Activated CD4-positive, alpha-beta T cell treated with anti-CD3 and anti-CD28 coated beads, Interleukin-10, Interleukin-2, amounts not matched to agents 100 ng/mL and 50 ng/mL, durations not matched to agents 16 hours and 8 hours (primary cell): ENCODE measurements at places on chromosomes 6 and 20.

GRCh38 chr6:22350109-22350508, 53.3 kb upstream of the PRL start:
- no peak for DNase-seq

DNA sequence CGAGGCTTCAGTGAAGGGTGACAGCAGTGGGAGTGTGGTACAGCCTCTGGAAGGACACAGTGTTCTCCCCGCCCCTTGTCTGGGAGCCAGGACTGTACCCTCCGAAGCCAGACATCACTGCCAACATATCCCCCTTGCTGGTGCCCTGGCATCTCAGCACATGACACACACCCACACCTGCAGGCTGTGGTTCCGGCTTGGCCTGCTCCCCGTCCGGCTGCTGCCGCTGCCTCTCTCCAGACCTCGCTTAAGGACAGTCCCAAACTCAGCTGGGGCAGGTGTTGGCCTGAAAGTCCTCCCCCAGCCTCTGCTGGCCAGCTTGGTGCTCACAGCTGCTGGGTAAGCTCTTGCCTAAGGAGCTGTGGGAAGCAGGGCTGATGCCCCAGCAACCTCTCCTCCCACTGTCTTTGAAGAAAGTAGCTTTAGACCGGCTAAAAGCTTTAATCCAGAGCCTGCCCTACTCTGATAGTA, 7.0 kb downstream of the EMILIN3 start:
- no peak for DNase-seq

GRCh38 chr6:151482290-151482689, 11.5 kb upstream of the CCDC170 start:
- peak; percentile 18 for DNase-seq

GRCh38 chr6:74610352-74610751, 595.5 kb downstream of the COL12A1 start:
- no peak for DNase-seq

DNA sequence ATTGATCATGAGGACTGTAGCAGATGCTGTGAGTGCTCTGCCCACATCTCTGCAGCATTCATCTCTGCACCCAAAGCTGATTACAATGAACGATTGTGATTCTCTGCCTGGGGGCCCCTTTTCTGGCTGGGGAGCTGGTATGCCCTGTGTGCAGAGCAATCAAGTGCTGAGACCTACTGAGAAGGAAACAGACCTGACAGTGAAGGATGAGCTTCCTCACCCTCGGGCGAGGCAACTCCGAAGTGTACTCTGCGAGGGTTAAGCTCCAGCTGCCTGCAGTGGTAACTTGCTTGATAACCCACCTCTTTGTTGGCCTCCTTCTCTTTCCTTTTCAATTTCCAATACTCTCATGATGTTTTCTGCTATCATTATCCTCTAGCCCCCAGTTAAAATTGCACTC, 289.7 kb upstream of the RNF24 start:
- no peak for DNase-seq

GRCh38 chr6:55388211-55388610, 60.9 kb downstream of the GFRAL start:
- DNase-seq = no peak

GRCh38 chr6:22751223-22751622, 181.9 kb downstream of the HDGFL1 start:
- no peak for DNase-seq

GRCh38 chr20:9996944-9997343, 37.8 kb upstream of the ANKEF1 start:
- no peak for DNase-seq

GRCh38 chr6:33139596-33140206, 52.6 kb downstream of the COL11A2 start:
- DNase-seq = no peak

- no peak for DNase-seq
These were observed 51.3 kb downstream of the ADNP start for GRCh38 chr20:50879649-50880550.

DNA sequence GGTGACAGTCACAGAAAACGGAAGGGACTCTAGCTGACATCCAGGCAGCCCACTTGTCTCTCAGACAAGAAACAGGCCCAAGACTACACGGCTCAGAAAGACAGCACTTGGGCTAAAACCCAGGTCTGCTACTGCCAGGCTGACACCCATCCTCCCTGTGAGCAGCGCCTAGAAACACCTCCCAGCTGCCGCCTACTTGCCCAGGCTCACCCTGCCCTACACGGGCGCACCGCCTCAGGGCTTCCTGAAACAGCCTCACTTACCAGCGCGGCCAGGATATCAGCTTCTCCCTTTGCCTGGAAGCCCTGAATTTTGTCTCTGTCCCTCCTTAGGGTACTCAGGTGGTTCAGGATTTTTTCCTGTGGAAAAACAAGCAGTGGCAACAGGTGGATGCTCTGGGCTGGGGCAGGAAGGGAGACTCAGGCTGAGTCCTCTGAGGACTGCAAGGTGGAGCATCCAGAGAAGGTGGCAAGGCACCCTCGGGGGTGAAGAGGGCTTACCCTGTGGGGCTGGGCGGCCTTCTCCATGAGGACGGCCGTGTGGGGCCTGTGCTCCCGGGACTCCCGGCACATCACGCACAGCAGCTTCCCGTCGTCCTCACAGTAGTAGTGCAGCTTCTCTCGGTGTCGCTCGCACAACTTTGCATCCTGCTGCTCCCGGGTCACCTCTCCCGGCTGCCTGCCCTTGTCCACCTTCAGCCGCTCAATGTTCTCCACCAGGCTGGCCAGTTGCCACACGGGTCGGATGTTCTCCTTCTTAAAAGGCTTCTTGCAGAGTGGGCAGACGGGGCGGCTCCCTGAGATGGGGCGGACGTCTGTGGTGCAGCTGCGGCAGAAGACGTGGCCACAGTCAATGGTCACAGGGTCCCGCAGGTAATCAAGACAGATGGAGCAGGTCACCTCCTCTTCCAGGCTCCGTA, 14.8 kb downstream of the TRIM26 start:
- no peak for DNase-seq

- no peak for DNase-seq
These were observed 1082.4 kb upstream of the MAP3K7 start for GRCh38 chr6:91669154-91669870.

GRCh38 chr20:58649288-58650180, 1.5 kb upstream of the STX16 start:
- peak; percentile 42 for DNase-seq

GRCh38 chr6:149566410-149567193, 427 bp downstream of the GINM1 start:
- peak; percentile 56 for DNase-seq

DNA sequence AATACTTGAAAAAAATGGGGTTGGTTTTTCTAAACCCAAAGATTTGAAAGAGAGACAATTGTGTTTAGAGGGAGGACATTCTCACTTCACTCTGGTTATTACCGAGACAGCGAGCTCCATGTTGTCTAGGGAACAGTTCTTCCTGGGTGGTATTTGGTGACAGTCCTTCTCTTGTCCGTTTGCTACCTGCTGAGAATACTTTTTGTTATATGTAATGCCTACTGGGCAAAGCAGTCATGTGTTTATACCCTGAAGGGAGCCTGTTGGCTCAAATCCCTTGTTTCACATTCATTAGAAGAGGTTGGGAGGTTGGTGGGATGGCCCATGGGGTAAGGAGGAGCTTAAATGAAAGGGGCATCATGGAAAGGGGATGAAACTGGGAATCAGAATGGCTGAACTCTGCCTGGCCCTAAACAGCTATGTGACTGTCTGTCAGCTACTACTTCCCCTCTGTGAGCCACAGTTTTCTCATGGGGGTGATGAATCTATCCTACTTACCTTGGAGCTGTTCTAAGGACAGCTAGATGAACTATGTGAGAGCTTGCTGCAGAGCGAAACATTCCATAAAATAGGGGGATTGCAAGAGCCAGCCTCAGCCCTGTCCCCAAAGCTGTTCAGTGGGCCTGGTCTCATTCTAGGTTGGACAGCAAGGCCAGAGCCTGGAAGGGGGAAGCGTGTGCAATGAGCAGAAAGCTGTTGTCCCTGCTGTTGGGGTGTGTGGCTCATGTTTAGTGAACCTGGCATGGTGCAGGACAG, 43.5 kb downstream of the FNDC1 start:
- no peak for DNase-seq

GRCh38 chr6:44087623-44088022, 39.6 kb downstream of the MRPL14 start:
- no peak for DNase-seq

DNA sequence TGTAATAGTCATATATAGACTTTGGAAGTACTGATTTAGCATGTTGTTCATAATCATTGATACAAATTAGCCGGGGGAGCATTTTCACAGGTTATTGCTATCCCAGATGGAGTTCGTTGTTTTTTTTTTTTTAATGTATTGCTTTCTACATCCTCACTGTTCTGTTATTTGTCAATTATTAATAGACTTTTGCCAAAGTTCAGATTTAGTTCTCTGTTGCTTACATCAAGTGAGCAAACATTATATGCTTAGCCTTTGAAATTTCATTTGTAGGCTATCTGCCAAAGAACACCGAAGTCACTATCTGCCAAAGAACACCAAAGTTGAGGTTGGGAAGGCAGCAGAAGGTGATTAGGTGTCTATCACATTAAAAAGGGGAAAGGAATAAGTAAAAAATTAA, at the start of gene HAO1:
Gene HAO1, minus strand, starts transcription at position 118 of the 400 bp plus-strand sequence. Its CDS starts 36 bp downstream, at position 82.
- no peak for DNase-seq

GRCh38 chr6:126444659-126445273, 104.9 kb downstream of the CENPW start:
- no peak for DNase-seq

- no peak for DNase-seq
These were observed 84.1 kb upstream of the GJE1 start for GRCh38 chr6:142048593-142048980.

DNA sequence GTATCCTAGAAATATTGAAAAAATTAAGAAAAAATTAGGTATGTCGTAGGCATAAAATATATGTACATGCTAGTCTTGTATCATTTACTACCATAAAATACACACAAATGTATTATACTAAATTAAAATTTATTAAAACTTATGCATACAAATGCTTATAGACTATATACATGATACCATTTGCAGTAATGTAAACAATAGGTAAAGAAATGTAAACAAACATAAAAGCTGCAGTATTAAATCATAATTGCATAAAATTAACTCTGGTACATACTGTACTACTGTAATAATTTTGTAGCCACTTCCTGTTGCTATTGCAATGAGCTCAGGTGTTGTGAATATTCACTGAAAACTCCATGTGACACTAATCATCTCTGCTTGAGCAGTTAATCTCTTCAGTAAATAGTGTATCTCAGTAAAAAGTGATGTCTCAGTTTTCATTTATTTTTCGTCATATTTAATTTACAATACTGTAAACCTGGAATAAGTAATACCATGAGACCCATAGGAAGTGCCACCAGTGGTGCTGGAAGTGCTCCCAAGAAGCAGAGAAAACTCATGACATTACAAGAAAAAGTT, 29.3 kb downstream of the RALGAPB start:
- no peak for DNase-seq

GRCh38 chr20:31522731-31523130, 8.5 kb downstream of the HM13 start:
- no peak for DNase-seq

DNA sequence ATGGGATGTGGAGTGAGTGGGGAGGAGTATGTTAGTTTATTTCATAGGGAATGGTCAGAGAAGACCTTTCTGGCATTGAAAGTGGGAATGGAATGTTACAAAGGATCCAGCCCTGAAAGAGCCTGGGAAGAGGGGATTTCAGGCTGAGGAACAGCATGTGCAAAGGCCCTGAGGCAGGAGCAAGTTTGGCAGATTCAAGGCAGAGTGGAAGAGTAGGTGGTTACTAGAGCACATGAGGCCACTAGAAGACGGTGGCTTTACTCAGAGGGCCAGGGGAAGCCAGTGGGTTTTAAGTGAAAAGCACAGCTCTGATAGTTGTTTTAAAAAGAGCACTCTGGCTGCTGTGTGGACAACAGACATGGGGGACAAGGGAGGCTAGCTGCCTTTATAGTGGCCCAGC, 227.2 kb downstream of the ZMYND8 start:
- DNase-seq = no peak

DNA sequence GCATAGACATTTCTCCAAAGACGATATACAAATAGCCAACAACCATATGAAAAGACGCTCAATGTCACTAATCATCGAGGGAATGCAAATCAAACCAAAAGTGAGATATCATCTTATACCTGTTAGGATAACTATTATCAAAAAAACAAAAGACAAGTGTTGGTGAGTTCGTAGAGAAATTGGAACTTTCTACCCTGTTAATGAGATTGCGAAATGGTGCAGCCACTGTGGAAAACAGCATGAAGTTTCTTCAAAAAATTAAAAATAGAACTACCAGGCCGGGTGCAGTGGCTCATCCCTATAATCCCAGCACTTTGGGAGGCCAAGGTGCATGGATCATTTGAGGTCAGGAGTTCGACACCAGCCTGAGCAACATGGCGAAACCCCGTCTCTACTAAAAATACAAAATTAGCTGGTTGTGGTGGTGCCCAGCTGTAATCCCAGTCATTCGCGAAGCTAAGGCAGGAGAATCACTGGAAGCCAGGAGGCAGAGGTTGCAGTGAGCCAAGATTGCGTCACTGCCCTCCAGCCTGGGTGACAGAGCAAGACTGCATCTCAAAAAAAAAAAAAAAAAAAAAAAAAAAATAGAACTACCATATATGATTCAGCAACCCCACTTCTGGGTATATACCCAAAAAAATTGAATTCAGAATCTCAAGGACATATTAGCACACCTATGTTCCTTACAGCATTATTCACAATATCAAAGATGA, 170.0 kb upstream of the ZNF184 start:
- no peak for DNase-seq

DNA sequence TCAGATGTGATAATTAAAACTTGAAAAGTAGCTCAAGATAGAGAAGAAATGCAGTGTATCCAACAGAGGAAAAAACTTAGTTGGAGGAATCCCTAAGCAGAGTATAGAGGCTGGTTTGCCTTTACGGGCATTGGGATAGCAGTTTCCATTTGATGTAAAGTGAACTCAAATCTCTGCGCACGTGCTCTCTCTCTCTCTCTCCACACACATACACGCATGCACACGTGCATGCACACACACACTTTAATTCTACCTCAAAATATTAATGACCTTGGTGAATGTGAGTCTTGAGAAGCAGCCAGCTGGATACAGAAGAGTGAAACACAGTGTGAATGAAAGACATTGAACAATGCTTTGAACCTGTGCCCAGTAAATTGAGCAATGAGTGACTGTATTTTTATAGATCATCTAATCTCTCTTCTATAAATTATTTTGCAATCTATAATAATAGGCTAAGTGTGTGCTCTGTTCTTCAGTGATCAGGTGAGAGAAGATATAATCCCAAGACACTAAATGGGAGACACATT, 247.7 kb upstream of the FAM83B start:
- no peak for DNase-seq

GRCh38 chr6:164252948-164253347, 838.4 kb downstream of the QKI start:
- no peak for DNase-seq

DNA sequence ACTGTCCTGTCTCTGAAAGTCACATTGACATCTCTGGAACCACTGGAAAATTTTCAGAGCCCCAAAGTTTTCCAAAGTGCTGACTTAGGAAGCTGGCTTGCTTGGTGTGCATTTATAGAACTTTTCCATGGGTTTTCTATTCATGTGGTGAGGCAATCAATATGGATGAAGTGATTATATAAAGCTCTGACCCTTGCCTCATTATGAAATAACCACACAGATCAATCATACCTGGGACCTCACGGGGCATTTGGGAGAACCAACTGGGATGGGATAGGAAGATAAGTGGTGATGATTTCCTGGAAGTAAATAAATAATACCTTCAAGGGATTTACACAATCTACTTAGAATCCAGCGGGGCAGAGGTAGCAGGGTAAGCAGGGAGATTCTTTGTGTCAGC, 22.9 kb upstream of the SIM1 start:
- no peak for DNase-seq

GRCh38 chr20:50561379-50562078, 51.3 kb downstream of the PTPN1 start:
- DNase-seq = peak; percentile 89
